Stimulated activated CD8-positive, alpha-beta memory T cell treated with anti-CD3 and anti-CD28 coated beads, Interleukin-7, amount 100 ng/mL, for 4 hours (primary cell): ENCODE measurements at places on chromosomes 11 and 22.
A peak's percentile ranks its signal among the peaks of the same experiment; 100 is the strongest.

- DNase-seq: no peak
These were observed 34.0 kb upstream of the A4GALT start for GRCh38 chr22:42754658-42755057.

DNA sequence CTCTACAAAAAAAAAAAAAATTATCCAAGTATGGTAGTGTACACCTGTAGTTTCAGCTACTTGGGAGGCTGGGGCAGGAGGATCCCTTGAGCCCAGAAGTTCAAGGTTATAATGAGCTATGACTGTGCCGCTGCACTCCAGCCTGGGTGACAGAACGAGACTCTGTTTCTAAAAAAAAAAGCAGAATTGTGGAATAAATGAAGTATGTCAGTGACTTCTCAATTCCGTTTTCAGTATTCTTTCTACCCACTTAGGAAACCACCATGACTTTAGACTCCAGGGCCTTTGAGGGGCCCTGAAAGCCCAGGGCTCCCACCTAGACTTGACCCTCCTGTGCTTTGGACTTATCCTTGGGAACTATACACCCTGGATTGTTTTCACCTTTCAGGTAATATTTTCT lies 6.5 kb upstream of the NUP160 start:
- no peak for DNase-seq

DNA sequence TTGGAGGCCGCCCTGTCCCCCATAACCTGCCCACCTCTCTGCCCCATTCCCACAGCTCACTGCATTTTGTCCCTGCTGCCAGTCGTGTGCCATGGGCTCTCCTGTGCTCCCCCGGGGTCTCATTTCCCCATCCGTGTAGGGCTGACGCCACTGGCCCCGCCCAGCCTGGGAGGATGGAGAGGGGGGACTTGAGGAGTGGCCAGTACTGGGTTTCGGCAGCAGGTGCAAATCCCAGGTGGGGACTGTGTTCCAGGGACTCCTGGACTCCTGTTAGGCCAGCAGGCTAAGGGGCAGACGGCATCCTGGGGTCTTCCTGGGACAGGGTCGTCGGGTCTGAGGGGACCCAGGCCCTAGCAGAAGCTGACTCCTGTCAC lies 1.2 kb upstream of the MYO7A start:
- DNase-seq: no peak

GRCh38 chr22:19535001-19535400 lies 10.8 kb upstream of the CLDN5 start:
- no peak for DNase-seq

- DNase-seq: no peak
These were observed 858.4 kb downstream of the NTM start for GRCh38 chr11:132228746-132229325.

DNA sequence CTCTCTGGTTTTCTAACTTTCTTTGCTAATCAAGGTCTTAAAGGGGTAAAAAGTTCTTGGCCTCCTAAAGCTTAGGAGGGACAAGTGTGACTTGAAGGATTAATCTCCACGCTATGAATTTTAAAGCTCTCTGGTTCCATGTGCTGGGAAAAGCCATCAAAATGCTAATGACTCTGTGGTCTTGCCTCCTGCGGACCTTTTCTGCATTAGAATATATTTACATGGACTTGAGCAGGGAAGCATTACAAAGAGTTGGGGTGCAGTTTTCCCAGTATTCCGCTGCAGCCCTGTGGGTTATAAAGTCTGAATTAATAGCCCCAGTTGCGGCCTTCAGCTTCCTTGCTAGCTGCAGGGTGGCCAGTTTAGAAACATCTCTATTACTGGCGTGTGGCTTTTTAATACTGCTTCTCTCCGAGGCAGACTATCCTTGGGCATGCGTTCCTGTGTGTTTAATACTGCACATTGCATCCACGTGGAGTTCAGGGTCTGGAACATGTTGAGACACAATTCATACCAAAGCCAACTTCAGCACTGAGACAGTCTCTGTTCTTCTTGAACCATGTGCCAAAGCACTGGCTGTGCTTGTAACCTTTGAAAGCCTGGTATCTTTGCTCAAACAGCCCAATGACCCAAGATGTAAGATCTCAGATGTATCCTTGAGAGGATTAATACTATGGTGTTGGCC lies 27.3 kb downstream of the TSPAN18 start:
- no peak for DNase-seq

DNA sequence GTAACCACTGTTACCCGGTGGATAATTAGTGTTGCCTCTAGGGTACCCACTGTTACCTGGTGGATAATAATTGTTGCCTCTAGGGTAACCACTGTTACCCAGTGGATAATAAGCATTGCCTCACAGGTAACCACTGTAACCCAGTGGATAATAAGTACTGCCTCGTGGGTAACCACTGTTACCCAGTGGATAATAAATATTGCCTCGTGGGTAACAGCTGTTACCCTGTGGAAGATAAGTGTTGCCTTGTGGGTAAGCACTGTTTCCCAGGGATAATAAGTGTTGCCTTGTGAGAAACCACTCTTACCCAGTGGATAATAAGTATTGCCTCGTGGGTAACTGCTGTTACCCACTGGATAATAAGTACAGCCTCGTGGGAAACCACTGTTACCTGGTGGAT lies 9.3 kb upstream of the NXPE4 start:
- DNase-seq: no peak

GRCh38 chr22:47249370-47249928 lies 487.0 kb downstream of the TBC1D22A start:
- no peak for DNase-seq

GRCh38 chr11:44268614-44269080 lies 41.3 kb downstream of the ALX4 start:
- no peak for DNase-seq

GRCh38 chr22:19042285-19043120 lies 79.7 kb downstream of the DGCR2 start:
- no peak for DNase-seq

- DNase-seq: no peak
These were observed 38.1 kb upstream of the OPCML start for GRCh38 chr11:133570376-133570775.

DNA sequence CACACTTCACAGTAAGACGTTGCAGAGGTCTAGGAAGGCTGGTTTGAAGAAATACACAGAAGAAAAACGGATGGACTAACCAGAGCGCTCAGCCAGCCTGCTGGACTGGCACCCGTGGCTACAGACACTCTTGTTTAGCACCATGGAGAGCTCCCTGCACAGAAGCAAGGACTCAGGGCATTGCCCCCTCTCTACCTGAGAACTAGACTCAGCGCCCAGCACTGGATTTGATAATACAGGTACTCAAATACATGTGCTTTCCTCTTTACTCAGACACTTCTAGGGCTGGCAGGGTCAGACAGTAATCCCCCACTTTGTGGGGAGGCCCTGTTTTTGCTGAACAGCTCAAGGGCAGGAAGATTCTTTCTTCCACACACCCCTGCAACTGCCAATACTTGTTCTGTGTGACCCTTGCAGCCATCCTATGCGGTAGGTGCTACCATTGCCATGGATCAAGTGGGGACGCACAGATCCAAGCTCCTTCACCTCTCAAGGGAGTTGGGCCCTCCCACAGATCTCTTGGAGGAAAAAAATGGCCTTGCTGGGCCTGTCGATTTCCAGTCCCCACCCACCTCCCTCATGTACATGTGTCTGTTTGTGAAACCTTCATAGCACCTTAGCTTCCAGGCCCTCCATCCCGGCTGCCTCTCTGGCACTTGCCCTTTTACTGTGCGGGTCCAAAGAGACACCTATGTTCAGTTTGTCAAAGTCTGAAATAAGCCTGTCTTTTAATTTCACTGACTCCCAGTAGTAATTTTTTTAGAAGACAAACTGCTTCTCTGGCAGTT lies 5.1 kb upstream of the P2RX6 start:
- no peak for DNase-seq

DNA sequence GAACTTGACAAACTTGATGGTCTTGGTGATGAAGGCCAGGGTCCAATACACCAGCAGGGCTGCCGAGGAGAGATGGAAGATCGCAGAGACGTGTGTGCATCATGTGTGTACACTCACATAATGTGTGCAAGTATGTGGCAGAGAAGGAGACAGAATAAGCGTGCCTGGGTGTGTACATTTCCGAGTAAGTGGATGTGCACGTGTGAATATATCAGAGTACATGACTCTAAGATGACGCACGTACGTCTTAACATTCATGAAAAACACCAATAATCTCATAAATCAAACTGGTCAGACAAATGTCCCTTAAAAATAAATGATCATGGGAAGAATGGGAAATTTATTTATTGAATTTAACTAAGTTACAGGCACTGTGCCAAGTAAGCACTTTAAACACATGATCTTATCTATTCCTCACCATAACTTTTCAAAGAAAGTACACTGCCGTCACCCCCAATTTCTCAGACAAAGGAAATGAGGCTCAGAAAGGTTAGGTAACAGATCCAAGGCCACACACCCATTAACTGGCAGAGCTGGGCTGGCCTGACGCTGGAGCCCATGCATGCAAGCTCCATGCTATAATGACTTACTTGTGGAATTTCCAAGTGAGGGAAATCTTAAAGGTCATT lies 13.0 kb downstream of the ABCC8 start:
- DNase-seq: no peak

GRCh38 chr22:46732041-46732379 lies 6.0 kb downstream of the CERK start:
- no peak for DNase-seq

DNA sequence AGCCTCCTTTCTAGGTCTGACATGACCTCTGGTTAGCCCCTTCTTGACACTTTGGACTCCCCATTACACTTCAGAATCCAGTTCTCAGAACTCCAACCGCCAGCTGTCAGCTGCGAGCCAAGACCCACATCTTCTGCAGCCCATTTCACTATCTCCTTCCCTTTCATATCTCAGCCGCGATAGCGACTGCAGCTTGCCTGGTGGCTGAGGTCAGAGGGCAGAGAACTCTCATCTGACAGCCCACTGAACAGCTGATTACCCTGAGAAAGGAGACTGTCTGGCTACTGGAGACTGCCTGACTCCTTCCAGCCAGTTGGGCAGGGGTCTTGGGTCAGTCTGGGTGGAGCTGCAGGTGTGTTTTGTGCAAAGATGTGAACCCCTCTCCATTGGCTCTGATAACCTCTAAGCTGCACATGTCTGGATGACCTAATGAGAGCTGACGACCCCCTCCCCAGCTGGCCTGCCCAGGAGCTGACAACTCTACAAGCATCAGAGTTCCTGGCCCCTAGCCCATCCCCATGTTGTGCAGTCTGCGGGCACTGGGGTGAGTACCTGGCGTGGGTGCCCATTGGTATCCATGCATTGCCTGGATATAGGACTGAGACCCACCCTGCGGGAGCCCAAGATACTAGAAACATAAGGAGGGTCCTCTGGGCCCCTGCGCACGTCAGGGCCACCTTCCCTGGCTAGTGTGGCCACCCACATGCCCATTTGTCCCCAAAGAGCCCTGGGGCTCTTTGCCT lies 1.1 kb downstream of the CHRM1 start:
- no peak for DNase-seq

DNA sequence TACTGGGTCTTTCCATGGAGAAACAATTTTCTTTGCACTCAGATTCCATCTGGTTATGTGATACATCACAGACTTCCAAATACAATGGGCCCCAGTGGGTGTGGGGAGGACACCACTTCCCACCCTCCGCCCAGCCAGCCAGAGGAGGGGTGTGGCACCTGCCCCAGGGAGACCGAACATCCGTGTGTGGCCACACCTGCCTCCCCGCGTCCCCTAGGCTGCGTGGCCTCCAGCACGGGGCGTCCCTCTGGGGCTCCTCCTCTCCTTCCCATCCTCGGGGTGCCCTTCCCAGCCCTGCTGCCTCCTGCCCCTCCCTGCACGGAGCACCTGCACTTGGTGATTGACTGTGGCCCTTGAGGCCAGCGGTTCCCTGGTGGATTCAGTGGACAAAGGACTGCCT lies 49.1 kb downstream of the CERK start:
- DNase-seq: no peak

GRCh38 chr11:69674267-69674885 lies 777 bp downstream of the LTO1 start:
- DNase-seq: no peak

DNA sequence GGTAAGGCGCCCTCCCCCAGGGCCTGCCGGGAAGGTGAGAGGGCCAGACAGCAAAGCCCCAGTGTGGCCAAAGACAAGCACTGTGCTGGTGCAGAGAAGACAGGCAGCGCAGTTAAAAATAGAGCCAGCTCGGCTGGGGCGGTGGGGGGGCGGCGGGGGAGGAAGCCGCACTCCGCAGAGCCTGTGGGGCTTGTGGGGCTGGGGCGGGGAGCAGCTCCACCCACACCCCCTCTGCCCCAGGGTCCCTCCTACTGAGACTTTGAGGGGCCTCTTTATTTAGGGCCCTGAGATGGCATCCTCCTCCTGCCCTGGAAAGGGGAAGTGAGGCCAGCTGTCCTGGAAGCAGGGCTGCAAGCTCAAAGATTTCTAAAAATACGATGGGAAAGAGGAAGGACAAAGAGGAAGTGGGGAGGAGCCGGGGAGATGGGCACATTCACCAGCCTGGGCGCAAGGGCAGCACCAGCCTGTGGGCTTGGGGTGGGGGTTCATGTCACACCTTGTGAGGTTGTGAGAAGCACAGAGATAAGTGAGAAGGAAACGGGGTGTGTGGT lies 2.6 kb downstream of the CYTH4 start:
- DNase-seq: no peak

GRCh38 chr11:86370922-86371594 lies 3.6 kb upstream of the CCDC81 start:
- DNase-seq: no peak

GRCh38 chr22:24699876-24700275 lies 74.6 kb downstream of the PIWIL3 start:
- no peak for DNase-seq

DNA sequence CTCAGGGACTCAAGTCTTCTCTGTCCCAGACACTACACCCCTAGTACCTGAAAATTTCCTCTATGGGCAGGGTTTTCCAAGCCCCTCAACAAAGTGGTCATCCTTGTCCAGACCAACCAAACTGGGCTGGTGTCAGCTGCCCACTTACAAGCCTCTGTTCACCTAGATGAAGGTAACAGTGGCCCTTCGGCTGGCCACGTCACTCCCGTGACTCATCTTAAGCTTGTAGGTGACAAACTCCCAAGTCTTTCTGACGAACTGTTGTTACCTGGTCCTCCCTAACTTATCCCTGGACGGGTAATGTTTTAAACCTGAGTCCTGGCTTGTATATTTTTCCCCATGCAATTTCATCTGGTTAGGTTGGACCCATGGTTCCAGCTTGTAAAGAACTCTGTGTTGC lies 4.7 kb downstream of the CXCR5 start:
- no peak for DNase-seq

DNA sequence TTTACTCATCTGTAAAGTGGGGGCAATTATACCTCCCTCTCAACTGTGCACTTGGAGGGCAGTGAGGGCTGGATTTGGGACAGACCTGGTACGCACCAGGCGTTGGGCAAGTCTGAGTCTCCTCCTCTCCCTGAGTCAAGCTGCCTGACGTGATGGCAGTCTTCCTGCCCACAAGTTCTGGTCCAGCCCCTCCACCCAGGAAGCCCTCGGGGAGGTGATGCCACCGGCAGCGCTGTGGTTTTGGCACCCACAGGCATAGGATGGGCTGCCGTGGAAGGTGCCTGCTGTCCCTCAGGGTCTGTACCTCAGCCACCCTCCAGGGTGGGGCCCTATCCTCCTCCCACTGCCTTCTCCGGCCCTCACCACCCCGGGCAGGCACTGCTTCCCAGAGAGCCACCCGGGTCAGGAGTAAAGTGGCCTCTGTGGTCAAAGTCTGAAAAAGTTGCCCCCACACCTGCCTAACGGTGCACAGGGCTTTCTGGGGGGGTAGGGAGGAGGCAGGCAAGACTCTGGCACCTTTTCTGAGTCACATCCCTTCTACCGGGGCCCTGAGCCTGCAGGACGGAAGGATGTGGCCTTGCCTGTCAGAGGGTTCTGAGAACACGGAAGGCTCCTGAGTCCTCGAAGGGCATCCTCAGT lies 6.5 kb upstream of the APOBEC3H start:
- peak; percentile 85 for DNase-seq
